Muscle of back (tissue), 13 donors: ENCODE measurements at places on chromosomes 3 and 15.

GRCh38 chr3:111738238-111738637 is 120.8 kb upstream of the PHLDB2 start:
- DNase-seq = no peak

- no peak for DNase-seq
Measured at GRCh38 chr15:43266834-43267233, at the start of gene TGM5. Gene TGM5, minus strand, starts transcription at chr15:43266928. Its CDS starts 79 bp downstream, at chr15:43266849.

- DNase-seq = no peak
Measured at GRCh38 chr3:27201492-27201891, 167.7 kb downstream of the NEK10 start.

GRCh38 chr3:183725387-183725786 is 27.8 kb downstream of the YEATS2 start:
- DNase-seq = no peak

GRCh38 chr3:139388821-139389551 is 461 bp downstream of the COPB2 start:
- DNase-seq = no peak

DNA sequence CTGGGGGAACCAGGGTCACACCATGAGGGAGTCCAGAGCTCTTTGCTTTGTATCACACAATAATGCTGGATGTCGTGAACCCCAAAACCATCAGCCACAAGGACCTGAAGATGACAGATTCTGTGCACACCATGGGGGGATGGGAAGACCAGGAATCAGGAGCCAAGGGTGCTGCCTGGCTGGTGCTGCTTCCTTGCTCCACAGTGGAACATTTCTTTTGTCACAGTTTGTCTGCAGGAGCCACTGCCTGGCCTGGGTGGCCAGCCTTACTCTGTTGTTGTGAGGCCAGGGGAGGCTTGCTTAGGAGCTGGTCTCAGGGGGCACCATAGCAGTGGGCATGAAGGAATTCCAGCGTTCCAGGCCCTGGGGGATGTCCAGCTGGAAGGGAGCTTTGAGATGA is 6.5 kb upstream of the TGM5 start:
- no peak for DNase-seq

DNA sequence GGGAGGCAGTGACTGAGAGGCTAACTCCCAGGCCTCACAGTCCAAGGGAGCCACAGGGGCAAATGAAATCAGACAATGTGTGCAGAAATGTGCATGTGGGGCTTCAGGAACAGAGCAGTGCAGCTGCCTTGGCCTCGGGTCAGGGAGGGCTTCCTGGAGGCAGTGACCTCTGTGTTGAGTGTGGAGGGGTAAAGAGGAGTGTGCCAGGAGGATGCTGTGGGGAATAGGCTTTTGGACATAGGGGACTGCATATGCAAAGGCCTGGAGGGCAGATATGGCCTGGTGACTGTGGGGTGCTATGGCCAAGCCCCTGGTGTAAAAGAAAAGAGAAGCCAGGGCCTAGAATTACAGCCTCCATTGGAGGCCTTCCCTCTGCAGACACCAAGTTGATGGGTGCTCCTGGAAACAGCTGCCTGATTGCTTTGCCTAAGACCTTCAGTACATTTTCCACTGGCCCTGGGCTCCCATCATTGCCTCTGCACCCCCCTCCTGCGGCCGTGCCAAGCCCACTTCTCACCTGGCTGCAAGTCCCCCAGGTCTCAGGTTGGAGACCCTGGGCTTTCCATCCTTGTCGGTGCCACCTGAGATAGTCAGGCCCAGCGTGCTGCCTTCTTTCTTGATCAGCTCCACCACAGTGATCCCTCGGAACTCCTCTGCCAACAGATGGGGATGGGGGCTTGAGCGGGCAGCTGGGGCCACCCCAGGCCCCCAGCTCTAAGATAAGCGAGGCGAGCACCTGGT is 15.1 kb downstream of the GRIP2 start:
- no peak for DNase-seq

DNA sequence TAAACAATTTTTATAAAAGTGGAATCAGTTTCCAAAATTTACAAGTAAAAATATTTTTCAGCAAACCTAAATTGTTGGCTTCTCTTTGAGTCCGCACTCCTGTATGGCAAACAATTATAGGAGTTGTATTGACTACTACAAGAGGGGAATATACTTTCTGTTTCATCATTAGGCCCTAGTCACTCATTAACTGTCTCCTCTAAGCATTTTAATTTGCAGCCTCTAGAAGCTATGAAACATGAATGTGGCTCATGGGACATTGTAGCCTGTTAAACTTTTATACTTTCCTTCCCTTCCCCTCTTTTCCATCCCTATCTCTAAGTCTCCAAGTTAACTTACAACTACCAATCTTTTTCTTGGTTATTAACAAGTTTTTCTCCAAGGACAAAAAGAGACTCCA is 58.9 kb upstream of the CBLB start:
- no peak for DNase-seq

DNA sequence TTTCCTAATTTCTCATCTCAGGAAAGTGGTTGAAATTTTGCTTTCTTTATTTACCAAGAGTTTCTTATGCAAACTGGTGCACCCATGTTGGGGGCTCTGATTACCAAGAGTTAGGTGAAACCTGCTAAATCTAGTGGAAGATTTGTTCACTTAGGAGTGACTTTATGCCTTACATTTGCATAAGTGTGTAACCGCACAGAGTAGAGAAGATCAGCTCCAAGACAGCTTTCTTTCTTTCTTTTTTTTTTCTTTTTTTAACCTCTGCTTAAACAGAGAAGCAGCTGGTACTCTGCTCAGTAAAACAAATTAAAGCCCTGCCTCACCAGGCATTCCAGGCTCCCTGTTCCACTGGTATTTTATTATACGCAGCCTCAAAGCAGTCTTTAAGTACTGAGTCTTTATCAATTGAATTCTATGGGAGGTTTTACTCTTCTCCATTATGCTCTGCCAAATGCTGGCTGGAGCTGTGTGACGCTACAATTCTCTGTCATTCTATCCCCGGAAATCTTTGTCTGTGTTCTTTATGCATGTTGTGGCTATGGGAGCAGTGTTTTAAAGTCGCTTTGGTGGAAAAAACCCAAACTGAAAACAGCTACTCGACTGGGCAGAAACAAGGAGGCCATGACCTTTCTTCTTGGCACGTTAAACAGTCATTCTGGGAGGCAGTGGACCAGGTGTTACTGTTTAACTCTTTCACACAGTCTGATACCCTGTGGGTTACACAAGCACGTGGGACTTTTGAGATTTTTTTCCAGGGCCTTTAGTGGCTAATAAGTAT is 55.2 kb upstream of the GBE1 start:
- peak; percentile 28 for DNase-seq

- DNase-seq = peak; percentile 21
Measured at GRCh38 chr3:34842706-34843480, 796.4 kb upstream of the ARPP21 start.

DNA sequence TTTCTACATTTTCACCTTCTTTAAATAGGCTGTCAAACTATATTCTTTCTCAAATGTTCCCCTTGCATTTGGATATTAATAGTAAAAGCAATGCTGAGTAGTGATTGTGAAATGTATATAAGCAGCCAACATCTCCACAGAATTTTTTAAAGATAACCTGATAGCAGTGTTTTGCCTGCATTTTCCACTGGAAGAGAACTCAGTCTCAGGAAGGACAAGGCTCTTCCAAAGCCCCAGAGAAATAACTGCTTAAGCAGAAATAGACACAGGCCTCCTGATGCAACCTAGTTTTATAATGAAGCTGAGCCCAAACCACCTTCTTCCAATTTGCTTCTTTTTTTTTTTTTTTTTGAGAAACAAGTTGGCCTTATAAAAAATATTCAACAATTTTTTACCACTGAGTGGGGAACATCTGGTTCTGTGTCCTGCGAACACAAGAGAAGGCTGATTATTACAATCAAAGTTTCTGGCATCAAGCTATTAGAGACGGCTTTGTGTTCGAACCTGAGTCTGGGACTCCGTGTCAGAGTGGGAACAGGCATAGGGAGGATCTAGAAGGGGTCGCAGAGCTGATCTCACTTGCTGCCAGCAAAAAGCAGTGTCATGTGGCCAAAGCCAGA is 332.5 kb upstream of the TBL1XR1 start:
- DNase-seq = peak; percentile 80

- no peak for DNase-seq
Measured at GRCh38 chr15:91135201-91136130, 35.4 kb downstream of the SV2B start.

GRCh38 chr3:42101048-42101447 is 9.9 kb downstream of the TRAK1 start:
- DNase-seq = peak; percentile 30

DNA sequence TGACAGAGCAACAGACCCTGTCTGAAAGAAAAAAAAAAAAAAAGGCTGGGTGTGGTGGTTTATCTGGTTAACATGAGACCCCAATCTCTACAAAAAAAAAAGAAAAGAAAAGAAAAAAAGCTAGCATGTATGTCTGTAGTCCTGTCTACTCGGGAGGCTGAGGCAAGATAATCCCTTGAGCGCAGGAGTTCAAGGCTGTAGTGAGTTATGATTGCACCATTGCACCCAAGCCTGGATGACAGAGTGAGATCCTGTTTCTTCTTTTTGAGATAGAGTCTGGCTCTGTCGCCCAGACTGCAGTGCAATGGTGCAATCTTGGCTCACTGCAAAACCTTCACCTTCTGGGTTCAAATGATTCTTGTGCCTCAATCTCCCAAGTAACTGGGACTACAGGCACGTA is 8.4 kb upstream of the DHX30 start:
- DNase-seq = no peak

- no peak for DNase-seq
Measured at GRCh38 chr15:45168751-45169551, 18.8 kb downstream of the SHF start.

DNA sequence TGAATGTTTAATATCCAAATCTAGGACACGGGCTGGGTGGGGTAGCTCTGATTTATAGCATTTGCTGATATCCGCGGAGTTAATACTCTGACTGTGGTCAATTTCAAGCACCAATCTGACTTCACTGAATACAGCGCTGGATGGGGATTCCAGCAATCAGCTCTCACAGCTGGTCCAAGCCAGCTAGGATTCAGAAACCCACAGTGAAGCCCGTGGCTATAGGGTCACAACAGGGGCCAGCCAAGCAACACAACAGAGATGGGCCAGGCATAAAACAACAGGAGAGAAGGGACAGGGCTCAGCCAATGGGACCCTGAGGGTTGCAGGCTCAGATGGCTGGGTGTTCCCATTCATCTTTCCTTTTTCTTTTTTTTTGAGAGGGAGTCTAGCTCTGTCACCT is 5.4 kb upstream of the LMAN1L start:
- no peak for DNase-seq

DNA sequence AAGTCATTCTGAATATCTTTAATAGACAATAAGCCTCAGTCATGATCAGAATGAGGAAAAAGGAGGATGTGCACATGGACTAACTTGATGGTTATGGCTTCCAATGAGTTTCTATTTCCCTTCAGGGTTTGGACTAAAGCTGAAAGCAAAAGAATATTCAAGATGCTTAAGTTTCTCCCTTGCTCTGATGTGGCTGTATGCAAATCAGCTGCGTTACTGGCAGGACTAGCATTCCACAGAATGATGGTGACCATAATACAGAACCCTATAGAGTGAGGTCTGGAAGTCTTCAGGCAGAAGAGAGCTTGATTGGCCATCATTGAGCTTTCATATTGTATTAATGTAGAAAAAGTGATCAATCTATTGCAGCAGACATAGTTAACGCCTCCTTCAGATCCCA is 466.0 kb downstream of the NLGN1 start:
- DNase-seq = no peak

DNA sequence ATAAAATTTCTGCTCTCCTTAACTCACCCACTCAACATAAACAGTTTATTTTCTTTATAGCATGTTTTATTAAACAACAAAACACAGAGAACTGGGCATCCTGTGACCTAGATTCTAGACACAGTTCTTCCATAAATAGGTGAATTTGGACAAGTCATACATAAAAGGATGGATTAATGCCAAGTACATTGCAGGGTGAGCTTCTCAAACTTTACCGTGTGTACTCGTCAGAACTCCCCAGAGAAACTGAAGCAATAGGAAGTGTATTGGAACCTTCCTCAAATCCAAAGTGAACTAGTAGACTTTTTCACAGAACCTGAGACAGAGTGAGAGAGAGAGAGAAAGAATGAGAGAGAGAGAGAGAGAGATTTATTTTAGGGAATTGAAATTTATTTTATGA is 139.7 kb downstream of the CD47 start:
- no peak for DNase-seq
